ENCODE measurements at places on chromosomes 6 and 20.

DNA sequence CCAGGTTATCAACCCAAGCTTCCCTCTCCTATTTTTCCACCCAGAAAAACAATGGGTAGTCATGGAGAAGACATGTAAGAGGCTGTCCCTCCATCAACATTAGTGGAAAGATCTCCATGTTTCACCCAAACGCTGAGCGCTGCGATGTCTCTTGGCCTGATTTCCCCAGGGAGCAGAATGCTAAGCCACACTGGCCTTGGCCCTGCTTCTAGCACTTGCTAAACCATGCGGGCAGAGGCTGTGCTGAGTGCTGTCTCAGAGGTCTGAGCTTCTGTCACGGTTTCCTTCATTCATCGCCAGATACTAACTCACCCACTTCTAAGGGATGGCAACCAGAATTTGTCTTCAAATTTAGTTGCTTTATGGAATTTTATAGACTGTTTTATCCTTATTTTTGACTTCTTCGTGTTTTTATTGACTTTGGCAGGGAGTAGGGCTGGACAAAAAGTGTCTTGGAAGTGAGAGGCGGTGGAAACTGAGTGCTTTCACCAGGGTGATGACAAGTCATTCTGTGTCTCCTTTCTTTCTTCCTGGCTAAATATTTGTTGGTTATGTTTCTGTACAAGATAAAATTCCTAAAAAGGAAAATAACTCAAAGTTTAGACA is 181.4 kb upstream of the UST start:
- DNase-seq: no peak

DNA sequence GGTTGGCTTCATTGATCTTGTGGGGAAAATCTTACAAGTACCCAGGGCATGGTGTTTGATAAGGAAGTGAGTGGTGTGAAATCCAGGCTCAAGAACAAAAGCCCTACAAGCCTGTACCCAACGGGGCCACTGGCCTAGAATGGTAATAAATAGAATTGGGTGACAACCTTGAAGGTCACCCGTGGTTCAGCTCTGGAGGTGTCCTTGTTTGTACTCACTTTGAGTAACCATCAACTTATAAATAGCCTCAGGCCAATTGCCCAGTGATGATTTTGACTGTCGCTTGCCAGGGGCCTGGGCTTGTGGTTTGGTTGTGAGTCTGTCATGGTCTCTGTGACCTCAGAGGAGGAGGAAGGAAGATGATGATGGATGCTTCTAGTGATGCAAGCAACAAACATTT is 87.8 kb downstream of the PHACTR3 start:
- DNase-seq: no peak

- DNase-seq: no peak
These were observed 10.1 kb upstream of the PRL start for GRCh38 chr6:22306741-22307466.

- DNase-seq: no peak
These were observed 6.7 kb upstream of the KHDC1L start for GRCh38 chr6:73231986-73232391.

DNA sequence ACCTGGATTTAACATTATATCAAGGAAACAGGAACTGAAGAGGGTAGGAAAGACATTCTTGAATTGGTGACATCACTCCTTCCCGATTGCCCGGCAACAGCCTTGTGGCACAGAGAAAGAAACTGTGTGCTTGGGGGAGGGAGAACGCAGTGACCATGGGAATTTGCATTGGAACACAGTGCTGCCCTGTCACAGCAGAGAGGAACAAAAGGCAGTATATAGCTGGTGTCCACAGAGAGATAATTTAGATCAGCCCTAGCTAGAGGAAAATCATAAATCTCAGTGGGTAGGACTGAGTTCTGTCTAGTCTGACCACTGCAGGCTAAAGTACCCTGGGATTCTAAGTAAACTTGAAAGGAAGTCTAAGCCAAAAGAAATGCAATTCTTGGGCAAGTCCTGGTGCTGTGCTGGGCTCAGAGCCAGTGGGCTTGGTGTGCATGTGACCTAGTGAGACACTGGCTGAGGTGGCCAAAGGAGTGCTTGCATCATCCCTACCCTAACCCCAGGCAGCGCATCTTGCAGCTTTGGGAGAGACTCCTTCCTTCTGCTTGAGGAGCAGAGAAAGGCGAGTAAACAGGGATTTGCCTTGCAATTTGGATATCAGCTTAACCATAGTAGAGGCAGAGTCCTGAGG is 697.6 kb downstream of the HACE1 start:
- DNase-seq: no peak

GRCh38 chr6:143087856-143088255 is 27.2 kb downstream of the AIG1 start:
- DNase-seq: no peak

DNA sequence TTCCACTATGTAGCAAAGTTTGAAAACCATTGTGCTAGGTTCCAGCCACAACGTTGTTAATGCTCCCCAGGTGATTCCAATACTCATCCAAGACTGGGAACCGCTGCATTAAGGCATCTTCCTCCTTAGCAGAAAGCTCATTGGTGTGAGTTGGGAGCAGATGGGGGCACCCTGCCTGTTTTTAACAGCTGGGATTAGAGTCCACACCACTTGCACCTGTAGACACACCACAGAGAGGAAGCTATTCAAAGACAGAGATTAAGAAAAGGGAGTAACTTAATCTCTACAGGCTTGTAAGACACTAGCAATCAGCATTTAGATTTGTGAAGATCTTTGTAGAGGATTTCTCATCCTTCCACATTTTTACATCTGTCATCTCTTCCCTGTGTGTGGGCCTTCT is 333.9 kb upstream of the SOX4 start:
- DNase-seq: no peak

- DNase-seq: no peak
These were observed 187.6 kb downstream of the ADAT2 start for GRCh38 chr6:143262859-143263258.

DNA sequence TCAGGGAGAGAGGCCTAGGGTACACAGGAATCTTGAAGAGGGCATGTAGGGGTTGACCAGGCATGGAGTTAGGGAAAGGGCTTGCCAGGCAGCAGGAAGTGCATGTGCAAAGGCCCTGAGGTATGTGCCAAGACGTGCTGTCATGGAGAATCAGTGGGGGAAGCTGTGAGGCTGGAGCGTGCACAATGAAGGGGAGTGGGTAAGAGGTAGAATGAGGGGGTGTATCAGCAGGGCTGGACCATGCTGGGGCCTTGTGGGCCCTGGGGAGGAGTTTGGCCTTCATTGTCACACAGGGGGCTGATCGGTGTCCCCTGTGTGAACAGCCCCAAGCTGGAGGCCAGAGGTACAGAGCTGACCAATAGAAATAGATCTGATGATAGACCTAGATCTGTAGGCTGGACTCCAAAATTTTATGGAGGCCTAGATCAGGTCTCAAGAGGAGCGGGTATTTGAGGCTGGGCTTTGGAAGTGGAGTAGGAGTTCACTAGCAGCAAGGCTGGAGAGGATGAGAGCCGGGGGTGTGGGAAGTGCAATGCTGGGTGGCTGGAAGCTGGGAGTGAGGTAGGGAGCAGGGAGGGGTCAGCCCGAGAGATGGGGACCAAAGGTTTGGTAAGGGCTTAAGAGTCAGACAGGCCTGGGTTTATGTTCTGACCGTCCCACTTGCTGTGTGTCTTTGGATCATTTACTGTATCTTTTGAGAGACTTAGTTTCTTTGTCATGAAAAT is 3.0 kb downstream of the SRC start:
- no peak for DNase-seq

DNA sequence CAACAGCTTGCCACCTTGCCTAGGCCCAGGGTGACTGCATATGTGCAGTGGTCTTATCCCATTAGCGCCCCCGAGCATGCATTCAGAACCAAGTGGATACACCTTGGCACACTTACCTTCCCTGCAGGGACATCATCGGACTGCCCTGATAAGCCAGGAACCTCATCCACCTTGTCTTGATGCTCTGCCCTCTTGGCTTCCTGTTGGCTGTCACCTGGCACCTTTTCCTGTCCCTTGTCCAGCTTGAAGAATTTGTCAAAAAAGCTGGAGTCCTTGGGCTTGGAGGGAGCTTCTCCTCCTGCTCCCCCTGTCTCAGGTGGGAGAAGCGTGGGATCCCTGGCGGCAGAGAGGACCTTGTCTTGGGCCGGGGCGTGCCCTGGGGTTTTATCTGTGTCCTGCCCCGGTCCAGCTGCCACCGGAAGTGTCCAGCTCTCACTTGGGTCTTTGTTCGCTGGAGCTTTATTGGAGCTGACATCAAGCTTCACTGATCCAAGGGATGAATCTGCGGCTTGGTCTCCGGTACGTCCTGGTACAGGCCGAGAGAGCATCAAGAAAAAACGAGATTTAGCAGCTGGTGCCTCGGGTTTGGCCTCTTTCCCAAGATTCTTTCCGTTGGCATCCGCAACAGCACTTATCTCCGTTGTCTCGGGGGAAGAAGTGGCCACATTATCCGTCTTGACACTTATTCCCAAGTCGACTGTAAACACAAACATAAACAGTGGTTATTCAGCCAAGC is 42.0 kb downstream of the BCAS1 start:
- DNase-seq: no peak

DNA sequence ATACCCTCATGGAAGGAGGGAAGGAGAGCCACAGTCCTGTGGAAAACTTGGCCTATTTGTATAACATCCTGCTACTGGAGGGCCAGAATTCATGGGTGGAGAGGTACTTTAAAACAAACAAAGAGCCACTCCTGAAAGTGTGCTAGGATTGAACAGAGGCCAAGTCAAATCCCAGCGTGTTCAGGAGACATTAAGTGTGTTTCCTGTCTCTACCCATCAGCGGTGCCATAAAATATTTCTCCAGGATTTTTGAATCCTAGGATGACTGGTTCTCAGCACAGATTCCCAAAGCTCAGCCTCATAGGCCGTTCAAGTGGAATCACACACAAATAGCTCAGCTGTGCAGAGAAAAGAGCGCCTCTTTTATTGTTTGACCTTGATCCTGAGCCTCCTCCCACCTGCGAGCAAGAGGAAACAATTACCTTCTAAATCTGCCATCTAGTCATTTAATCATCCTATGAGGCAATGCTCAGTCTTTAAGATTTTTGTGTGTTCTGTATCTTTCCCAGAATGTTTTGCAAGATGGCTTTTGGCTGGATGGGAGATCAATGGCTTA is 31.8 kb upstream of the RALGAPA2 start:
- no peak for DNase-seq

DNA sequence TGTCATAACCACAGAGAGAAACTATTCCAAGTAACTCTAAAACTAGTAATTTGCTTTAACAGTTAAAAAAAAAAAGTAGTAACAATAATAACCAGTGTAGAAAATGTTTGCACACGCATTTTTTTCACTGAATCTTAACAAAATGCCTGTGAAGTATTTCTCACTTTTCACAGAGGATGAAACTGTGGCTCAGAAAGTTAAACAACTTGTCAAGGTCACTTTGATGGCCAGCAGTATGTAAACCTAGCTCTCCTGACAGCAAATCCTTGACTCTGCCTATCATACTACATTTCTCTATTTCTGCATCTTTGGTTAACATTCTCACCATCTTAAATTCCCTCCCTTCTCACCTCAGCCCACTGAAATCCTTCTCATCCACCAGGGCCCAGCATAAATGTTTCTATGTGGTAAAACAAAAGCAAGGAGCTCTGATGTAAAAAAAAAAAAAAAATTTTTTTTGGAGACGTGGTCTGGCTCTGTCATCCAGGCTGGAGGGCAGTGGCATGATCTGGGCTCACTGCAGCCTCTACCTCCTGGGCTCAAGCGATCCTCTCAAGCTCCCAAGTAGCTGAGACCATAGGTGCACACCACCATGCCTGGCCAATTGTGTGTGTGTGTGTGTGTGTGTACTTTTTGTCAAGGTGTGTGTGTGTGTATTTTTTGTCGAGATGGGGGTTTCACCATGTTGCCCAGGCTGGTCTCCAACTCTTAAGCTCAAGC is 26.1 kb upstream of the ZC3H12D start:
- no peak for DNase-seq

DNA sequence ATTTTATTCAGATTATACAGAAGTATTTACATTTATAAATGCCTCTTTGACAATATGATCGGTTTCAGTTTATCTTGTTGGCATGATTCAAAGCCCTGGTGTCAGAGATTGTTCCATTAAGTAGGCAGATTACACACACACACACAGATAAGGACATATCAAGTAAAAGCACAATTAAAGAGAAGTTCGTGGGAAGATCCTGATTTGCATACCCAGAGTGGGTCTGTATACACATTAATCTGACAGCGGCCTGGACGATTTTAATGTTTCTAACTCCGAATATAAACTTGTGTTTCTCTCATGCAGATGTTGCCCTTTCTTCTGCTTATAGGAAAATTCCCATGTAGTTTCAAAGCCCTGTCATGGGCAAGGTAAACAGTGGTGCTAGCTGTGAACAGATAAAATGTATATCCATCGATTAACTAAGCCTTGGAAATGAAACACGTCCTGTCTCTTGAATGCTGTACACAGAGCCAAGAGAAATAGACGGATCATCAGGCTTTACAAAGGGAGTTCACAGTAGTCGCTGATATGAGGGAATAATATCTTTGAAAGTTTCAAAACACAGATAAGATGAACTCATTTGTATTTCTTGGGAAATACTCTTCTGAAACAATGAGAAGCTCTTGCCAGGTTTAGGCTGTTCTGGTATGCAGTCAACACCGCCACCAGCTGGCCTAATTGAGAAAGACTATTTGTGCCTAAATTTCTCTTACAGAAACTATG is 108.2 kb upstream of the GMDS start:
- DNase-seq: peak; percentile 74

GRCh38 chr6:3031857-3032640 is 32.4 kb downstream of the NQO2 start:
- DNase-seq: no peak

GRCh38 chr20:33840759-33841435 is 29.7 kb downstream of the CHMP4B start:
- no peak for DNase-seq

- no peak for DNase-seq
These were observed 137.6 kb downstream of the RNGTT start for GRCh38 chr6:88825856-88826255.

- no peak for DNase-seq
These were observed 908.5 kb upstream of the MANEA start for GRCh38 chr6:94668876-94669275.

DNA sequence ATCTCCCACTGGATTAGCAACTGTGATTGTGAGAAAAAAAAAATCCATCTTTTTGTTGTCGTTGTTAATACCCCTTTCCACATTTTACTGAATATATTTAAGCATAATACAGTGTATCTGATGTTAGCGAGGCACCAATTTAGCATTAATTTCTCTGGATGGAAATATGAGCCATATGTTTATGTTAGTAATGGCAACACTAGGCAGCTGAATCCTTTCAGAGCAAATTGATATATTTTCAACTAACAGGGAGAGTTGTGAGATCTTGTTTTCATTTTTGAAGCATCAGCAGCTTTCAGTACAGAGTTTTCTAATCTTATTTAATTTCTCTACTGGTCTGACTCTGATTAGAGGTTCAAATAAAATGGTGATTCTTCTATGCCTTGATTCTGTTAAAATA is 84.8 kb upstream of the HDAC2 start:
- no peak for DNase-seq

- DNase-seq: no peak
These were observed 39.3 kb downstream of the SLC2A4RG start for GRCh38 chr20:63778857-63779256.

All from activated CD4-positive, alpha-beta T cell treated with anti-CD3 and anti-CD28 coated beads for 48 hours (primary cell).